AG04450 (cell line): ENCODE measurements at places on chromosomes 16 and 17.

DNA sequence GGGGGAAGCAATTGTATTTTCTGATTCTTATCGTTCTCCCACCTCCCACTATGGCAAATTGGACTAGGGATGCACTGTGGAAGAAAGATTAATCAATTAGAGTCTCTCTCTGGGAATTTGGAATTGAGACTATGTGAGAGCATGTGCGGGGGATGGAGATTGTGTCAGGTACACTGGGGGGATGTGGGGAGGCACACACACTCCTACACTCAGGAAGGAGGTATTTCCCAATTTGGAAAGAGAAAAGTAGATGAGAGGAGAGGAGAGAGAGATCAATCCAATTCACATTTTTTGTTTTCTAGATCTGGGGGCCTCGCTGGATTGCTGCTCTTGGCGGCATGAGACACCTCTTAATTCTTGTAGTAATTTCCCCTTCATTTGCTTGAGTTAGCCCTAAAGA, 14.3 kb upstream of the PRKCB start:
- DNase-seq = no peak

- DNase-seq = no peak
Observed at GRCh38 chr16:23110257-23110899, 38.9 kb downstream of the USP31 start.

GRCh38 chr17:27525836-27526603, 69.8 kb downstream of the KSR1 start:
- DNase-seq = no peak

- no peak for DNase-seq
Observed at GRCh38 chr16:54407596-54407995, 121.0 kb upstream of the IRX3 start.

DNA sequence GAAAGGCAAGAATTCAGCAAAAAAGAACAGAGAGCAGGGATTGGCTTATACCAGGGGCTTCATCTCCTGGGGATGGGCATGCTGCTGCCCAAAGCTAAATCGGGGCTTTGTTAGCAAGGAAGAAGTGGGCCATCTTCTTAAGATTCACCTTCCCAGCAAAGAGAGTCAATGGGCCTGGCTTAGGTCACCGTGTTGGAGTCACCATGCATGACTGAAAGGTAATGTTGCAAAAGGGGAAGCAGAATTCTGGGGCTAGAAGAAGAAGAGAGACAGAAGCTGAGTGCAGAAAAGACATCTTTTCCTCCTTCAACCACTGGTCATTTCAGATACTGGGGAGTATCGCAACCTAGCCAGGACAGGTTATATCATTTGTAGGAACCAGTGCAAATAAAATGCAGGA, 76.3 kb upstream of the KIFC3 start:
- no peak for DNase-seq

- no peak for DNase-seq
Observed at GRCh38 chr17:18987230-18987610, 17.3 kb downstream of the FAM83G start.

GRCh38 chr16:31071861-31072260, 2.2 kb downstream of the ZNF668 start:
- DNase-seq = no peak

GRCh38 chr17:10614536-10615155, 42.5 kb downstream of the MYH3 start:
- peak; percentile 7 for DNase-seq

DNA sequence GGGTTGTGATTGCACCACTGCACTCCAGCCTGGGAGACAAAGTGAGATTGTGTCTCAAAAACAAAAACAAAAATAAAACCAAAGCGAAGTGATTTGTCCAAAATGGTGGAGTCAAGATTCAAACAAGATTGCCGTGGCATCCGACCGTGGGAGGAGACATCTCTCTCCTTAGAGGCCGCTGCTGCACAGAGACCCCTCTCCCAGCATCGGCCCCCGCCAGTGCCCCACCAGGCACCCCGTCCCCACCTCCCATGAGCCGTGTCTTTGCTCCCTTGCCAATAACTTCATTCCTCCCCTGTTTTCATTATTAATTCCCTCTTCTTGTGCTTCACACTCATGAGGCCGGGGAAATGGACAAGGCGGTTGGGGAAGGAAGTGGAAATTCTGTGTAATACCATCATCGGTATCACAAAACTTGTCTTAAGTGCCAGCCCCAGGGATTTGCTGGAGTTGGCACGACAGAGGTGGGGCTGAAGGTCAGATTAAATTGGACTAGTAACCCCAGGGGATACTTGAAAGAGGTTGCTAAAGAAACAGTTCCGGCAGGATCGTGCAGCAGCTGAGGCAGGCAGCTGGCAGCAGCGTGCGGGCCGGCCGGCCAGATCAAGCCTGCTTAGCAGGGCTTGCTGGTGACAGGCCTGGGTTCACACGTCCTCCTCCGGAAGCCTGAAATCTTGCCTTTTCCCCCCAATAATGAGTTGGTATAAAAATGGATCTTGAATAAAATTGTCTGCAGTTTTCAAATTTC, 66.8 kb downstream of the RTN4RL1 start:
- DNase-seq = no peak

- no peak for DNase-seq
Observed at GRCh38 chr16:28100810-28101532, 37.5 kb upstream of the GSG1L start.

- DNase-seq = no peak
Observed at GRCh38 chr17:78242024-78242742, 10.8 kb downstream of the TMEM235 start.

- no peak for DNase-seq
Observed at GRCh38 chr17:28549236-28550132, 2.9 kb downstream of the UNC119 start.

- DNase-seq = no peak
Observed at GRCh38 chr17:46822388-46822921, 4.0 kb upstream of the WNT3 start.

- DNase-seq = peak; percentile 51
Observed at GRCh38 chr17:38967290-38967738, at the start of gene FBXO47. FBXO47 (minus strand) TSS chr17:38967403; CDS start chr17:38963025, 4,378 bp downstream.

DNA sequence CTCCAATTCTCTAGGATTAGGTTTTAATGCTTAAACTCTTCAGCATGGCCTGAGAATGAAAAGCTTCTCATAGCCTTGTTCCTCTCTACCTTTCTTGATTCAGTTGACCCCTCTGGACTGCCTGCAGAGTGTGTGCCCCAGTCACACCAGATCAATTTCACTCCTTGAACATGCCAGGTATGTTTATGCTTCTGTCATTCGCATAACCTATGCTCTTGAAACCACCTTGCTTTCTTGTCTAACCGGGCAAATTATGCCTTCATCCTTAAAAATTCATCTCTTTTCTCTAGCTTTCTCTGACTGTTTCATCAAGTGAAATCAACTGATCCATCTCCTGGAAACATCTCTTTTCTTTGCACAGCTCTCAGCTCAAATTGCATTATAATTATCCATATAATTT, 42.3 kb downstream of the CDH11 start:
- DNase-seq = no peak
